Stimulated activated CD4-positive, alpha-beta T cell treated with anti-CD3 and anti-CD28 coated beads, Interleukin-15, amount 100 ng/mL, for 1 hour (primary cell): ENCODE measurements at places on chromosomes 13 and 19.
A peak's percentile ranks its signal among the peaks of the same experiment; 100 is the strongest.

DNA sequence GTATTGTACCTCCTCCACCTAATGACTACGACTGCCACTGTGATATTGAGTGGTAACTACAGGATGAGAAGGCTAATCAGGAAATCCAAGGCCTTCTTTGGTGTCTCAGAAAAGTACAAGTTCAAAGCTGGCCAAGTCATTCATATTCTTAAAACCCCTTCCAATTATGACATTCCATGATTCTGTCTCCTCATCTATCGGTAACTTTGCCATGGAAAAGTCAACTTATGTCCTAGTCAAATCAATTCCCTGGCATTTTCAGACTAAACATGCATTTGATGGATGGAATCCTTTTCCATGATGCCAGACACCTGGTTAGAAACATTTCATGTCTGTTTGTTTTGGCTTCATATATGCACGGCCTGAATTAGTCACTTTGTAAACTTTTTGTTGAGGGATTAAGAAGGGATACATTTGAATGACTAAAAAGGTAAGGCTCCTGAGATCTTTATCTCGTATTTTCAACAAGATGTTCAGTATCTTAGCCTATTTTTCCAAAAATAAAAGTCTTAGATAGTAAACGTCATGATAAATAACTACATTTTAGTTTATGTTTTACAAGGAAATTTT, 186.5 kb downstream of the NHLRC3 start:
- DNase-seq: no peak

- DNase-seq: no peak
These were observed 137.5 kb downstream of the DCLK1 start for GRCh38 chr13:35993686-35994085.

- no peak for DNase-seq
These were observed 3.5 kb upstream of the SLC1A5 start for GRCh38 chr19:46791944-46792343.

- DNase-seq: no peak
These were observed 222.0 kb downstream of the SLITRK5 start for GRCh38 chr13:87893186-87893585.

- DNase-seq: no peak
These were observed 45.5 kb downstream of the LYL1 start for GRCh38 chr19:13057147-13057572.

- no peak for DNase-seq
These were observed 10.3 kb upstream of the EEF2 start for GRCh38 chr19:3995607-3996006.

- no peak for DNase-seq
These were observed 71.6 kb upstream of the SLITRK1 start for GRCh38 chr13:83953916-83954315.

DNA sequence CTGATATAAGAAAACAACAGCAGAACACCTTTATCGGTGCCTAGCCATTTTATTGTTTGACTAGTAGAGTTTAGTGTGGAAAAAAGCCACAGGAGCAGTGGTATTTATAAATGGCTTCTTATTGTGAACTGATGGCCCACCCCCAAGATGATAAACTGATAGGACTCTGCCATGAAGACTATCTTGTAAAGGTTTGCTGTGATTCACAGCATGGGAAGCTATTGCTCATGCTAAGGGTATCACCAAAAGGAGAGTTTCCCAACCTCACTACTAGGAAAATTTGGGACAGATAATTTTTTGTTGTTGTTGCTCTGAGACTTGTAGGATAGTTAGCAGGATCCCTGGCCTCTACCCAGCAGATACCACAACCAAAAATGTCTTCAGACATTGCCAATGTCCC, 12.0 kb upstream of the SLC7A1 start:
- DNase-seq: no peak

- no peak for DNase-seq
These were observed 207.6 kb downstream of the DACH1 start for GRCh38 chr13:71659404-71659803.

DNA sequence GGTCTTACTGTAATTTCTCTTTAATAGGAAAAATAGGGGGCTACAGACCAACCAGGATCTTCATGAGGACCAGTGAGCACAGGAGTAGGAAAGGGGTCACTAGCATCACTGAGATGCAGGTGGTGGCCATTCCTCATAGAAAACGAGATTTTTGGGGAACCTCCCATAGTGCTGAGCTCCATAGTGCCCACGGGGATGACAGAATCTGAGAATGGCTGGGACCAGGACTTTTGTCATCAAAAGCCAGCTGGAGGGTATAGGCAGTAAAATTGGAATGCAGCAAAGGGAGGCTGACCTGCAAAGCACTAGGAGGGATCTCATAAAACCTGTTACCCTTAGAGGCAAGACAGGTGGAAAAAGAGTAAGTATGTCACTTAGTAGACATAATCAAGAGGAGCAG, 28.4 kb upstream of the CEACAM21 start:
- DNase-seq: no peak

DNA sequence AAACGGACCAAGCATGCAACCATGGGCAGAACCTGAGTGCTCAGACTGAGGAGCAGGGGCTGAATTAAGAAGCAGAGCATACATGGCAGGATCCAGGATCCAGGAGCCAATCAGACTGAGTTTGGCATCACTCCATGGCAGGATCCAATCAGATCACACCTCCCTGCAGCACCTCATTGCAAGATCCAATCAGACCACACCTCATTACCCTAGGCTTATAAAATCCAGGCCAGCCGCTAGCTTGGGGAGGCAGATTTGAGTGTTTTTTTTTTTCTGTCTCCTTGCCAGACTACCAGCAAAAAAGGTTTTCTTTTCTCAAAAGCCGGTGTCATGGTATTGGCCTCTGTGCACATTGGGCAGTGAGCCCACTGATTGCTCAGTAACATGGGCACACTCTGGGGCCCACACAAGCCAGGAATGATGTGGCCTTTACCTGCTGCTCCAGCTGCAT, 127.9 kb upstream of the GJB6 start:
- DNase-seq: no peak

GRCh38 chr19:32674153-32674930, 638 bp downstream of the ANKRD27 start:
- no peak for DNase-seq

GRCh38 chr19:30083125-30083681, 141.2 kb downstream of the URI1 start:
- no peak for DNase-seq

- DNase-seq: no peak
These were observed 739 bp downstream of the EIF3G start for GRCh38 chr19:10118960-10119359.

- DNase-seq: peak; percentile 66
These were observed 9.3 kb downstream of the HOOK2 start for GRCh38 chr19:12766051-12766521.

DNA sequence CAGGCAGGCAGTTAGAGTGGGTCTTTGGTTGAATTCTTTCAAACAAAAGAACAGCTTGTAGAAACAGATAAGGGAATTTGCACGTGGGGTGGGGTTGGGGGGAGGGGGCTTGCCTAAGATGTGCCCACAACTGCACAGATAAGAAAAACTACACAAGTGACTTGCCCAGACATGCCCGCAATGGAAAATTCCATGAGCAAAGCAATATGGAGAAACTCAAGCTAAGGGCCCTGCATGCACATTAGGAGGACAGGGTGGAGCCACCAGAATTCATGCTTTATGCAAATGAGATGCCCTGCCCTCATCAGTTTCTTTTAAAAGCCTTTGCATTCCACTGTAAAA, 755.6 kb upstream of the MIR17HG start:
- no peak for DNase-seq

- no peak for DNase-seq
These were observed 32.4 kb downstream of the ZSWIM4 start for GRCh38 chr19:13827656-13828055.

- no peak for DNase-seq
These were observed 233.7 kb upstream of the SOX21 start for GRCh38 chr13:94946039-94946438.

DNA sequence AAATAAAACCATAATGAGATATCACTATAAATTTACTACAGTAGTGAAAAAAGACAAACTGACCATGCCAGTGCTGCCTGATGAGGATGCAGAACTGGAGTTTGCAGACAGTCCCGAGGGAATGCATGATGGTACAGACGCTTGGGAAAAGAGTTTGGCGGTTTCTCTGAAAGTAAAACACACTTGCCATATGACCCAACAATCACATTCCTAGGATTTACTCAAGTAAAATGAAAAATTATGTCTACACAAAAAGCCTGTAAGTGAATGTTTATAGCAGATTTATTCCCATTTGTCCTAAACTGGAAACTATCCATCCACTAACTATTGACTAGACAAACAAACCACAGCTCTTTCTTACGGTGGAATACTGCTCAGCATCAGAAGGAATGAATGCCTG, 271.0 kb downstream of the DNAJC15 start:
- DNase-seq: no peak

- no peak for DNase-seq
These were observed 31.1 kb downstream of the DPY19L3 start for GRCh38 chr19:32436692-32437091.

- no peak for DNase-seq
These were observed 13.4 kb downstream of the PKN1 start for GRCh38 chr19:14446336-14447036.

GRCh38 chr13:51328488-51328887, 11.0 kb upstream of the SERPINE3 start:
- no peak for DNase-seq

DNA sequence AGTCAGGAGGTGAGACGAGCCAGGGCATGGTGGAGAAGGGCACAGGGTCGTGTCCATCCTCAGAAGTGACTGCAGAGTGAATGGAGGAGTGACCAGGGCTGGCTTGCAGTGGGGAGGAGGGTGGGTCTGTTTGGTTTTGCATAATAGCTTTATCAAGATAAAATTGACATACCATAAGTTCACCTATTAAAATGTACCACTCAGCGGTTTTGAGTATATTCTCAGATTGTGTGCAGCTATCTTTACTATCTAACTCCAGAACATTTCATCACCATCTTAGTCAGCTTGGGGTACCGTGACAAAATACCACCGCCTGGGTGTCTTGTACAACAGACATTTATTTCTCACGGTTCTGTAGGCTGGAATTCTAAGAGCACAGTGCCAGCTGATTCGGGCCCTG, 13.2 kb downstream of the ZNF8 start:
- no peak for DNase-seq

DNA sequence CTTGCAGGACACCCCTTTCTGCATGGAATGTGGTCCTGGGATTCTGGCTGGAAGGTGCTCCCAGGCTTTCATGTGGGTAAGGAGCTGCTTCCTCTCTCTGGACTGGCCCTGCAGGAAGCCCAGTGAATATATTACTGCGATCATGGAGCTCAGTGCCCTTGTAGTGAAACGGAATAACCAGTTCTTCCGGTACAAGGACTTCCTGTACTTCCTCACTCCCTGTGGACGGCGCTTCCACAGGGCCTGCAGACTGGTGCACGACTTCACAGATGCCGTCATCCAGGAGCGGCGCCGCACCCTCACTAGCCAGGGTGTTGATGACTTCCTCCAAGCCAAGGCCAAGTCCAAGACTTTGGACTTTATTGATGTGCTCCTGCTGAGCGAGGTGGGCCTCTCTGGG, 8.0 kb downstream of the CYP4F8 start:
- DNase-seq: no peak

GRCh38 chr13:77678691-77679235, 18.7 kb upstream of the SLAIN1 start:
- DNase-seq: no peak

GRCh38 chr13:34847766-34848165, 94.3 kb upstream of the NBEA start:
- DNase-seq: no peak

GRCh38 chr13:35530147-35530546, 53.7 kb upstream of the MAB21L1 start:
- DNase-seq: no peak

DNA sequence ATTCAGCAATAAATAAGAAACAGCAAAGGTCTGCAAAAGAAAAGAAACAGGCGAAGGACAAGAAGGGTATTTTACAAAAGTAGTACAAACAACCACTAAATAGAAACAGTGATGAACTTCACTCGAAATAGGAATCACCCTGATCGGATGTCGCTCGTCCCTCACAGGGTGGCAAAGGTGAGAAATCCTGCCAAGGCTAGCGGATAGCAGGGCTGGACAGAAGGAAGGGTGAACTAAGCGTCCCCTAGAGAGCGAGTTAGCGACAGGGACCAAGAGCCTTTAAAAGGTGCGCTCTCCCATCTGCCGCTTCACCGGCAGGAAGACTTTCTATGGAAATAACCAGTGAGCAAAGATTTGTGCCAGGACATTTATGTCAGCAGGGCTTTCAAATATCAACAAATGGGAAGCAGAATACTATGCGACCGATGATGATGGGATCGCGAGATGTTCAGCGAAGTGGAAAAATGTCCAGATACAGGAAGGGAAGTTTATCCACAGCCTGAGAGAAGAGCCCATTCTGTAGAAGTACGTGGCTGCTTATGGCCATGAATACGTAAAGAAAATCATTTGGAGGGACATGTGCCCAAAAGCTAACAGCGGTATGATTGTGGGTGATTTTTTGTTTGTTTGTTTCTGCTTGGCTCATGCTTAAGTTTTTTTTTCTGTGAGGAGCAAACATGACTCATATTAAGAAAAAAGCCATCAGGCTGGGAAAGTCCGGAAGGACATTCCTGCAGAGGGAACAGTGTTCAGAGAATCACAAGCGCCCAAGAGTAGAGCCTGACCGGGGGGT, 18.9 kb downstream of the ELAVL1 start:
- DNase-seq: no peak

DNA sequence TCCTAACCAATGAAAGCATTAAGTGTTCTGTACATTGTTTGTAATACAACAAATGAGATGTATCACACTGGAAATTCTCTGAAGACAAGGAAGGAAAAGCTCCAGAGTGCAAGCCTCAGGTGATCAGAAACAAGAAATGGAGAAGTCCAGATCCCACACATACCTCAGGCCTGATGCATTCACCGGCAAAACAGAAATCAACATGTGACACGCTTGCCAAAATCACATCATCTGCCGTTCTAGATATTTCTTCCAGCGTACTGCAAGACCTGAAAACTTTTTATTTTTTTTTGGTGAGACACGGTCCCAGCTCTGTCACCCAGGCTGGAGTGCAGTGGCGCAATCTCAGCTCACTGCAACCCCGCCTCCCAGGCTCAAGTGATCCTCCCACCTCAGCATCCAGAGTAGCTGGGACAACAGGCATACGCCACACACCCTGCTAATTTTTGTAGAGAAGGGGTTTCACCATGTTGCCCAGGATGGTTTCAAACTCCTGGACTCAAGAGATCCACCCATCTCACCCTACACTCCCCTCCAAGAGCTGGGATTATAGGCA, 48.6 kb downstream of the FOXO1 start:
- no peak for DNase-seq

GRCh38 chr19:57583521-57584416, at the start of gene ZIK1:
Gene ZIK1, plus strand, starts transcription at chr19:57584145. Its CDS starts 212 bp downstream, at chr19:57584357.
- peak; percentile 76 for DNase-seq

GRCh38 chr19:38900202-38900629, 447 bp downstream of the NFKBIB start:
- no peak for DNase-seq
